ENCODE measurements at places on chromosomes 3 and 15.

GRCh38 chr3:46881596-46882376 is 4.3 kb downstream of the PTH1R start:
- no peak for DNase-seq

GRCh38 chr15:80309769-80310384 is 57.9 kb upstream of the CTXND1 start:
- peak; percentile 34 for DNase-seq

- DNase-seq, result no peak
These were observed 235.2 kb downstream of the TLE3 start for GRCh38 chr15:69862540-69862939.

- no peak for DNase-seq
These were observed 5.9 kb downstream of the CLK3 start for GRCh38 chr15:74621546-74621920.

GRCh38 chr15:101045236-101045646 is 126.1 kb downstream of the LRRK1 start:
- DNase-seq, result no peak

GRCh38 chr15:22968366-22968765 is 11.8 kb downstream of the CYFIP1 start:
- DNase-seq, result peak; percentile 79

DNA sequence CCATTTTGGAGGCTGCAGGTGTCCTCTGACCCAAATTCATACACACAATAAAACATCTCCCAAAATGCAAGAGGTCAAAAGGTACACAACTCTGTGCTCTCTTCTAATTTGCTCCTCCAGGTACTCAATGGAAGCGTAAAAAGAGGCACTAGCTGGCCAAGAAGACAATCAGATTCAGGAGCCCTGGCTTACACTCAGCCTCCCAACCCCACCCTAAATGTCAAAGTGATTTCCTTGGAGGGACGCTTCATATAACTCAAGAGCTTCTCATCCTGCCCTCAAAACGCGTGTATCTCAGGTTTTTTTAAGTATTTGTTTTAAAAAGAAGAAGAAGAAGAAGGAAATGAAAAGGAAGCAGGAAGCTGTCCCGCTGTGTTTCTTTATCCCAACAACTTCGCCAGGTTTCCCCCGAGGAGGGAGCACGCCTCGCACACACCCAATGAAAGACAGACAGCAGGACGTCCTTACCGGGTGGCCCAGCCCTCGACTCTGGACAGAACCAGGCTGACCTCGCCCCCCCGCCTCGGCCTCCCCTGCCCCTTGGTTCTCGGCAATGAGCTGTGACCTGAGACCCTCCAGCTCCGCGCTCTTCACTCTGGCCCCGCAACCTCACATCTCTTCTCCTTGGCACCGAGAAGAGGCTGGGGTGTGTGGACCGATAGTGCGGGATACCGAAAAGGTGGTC is 620.7 kb upstream of the ZNF385D start:
- no peak for DNase-seq

- DNase-seq, result peak; percentile 95
These were observed 18.9 kb downstream of the CX3CR1 start for GRCh38 chr3:39260957-39261356.

GRCh38 chr3:73041537-73041936 is 19.9 kb upstream of the EBLN2 start:
- no peak for DNase-seq

DNA sequence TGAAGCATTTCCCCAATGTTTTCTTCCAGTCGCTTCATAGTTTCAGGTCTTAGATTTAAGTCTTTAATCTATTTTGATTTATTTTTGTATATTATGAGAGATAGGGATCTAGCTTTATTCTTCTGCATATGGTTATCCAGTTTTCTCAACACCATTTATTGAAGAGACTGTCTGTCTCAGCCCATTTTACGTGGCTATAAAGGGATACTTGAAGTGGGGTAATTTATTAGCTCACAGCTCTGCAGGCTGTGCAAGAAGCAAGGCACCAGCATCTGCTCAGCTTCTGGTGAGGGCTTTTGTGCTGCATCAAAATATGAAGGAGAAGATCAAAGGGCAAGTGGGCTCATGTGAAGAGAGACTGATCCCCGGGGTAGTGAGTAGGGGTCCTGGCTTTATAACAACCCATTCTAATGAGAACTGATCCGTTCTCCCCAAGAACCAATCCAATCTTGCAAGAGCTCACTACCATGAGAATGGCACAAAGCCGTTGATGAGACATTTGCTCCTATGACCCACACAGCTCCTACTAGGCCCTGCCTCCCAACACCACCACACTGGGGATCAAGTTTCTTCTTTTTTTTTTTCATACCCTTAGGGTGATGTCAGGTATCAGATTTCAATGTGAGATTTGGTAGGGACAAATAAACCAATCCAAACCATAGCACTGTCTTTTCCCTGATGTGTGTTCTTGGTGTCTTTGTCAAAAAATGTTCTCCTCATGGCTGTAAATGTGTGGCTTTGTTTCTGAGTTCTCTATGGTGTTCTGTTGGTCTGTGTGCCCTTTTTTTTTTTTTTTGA is 63.2 kb downstream of the IQGAP1 start:
- peak; percentile 51 for DNase-seq

All from AG10803 (cell line).